ENCODE measurements at places on chromosomes 12 and 14.

DNA sequence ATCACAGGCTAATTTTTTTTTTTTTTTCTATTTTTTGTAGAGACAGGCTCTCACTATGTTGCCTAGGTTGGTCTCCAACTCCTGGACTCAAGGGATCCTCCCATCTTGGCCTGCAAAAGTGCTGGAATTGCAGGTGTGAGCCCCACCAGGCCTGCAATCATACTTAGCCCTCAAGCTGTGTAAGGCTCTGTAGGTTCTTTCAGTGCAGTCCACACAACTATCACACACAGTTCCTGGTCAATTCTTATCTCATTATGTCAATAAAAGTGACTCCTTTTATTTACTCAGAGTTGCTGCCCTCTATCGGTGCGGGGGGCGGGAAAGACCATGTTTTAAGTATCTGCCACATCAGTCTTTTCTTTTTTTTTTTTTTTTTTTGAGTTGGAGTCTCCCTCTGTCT lies 29.0 kb downstream of the SLC2A3 start:
- no peak for DNase-seq

- DNase-seq: no peak
Measured at GRCh38 chr12:1330477-1330827, 263.9 kb downstream of the FBXL14 start.

DNA sequence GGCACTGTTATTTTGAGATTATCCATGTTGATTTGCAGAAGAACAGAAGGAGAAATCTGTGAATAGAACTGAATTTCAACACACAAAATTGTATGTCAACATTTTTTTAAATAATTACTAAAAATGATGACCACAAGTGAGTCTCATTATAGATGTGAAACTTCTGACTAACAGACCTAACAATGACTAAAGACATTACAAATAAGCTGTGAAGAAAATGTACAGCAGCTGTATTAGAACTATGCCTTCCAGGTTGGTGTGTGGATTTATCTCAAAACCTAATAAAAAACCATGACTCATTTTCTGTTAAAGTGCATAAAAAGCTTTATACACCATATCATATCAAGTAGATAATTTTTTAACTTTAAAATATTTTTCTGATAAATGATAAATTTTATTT lies 22.5 kb upstream of the FOXG1 start:
- DNase-seq: no peak

GRCh38 chr14:88910386-88910785 lies 85.9 kb downstream of the TTC8 start:
- DNase-seq: no peak

- no peak for DNase-seq
Measured at GRCh38 chr12:76422154-76422542, 73.9 kb upstream of the BBS10 start.

All from right lung (tissue), 10 donors.